ENCODE measurements at places on chromosomes 6 and 20.

DNA sequence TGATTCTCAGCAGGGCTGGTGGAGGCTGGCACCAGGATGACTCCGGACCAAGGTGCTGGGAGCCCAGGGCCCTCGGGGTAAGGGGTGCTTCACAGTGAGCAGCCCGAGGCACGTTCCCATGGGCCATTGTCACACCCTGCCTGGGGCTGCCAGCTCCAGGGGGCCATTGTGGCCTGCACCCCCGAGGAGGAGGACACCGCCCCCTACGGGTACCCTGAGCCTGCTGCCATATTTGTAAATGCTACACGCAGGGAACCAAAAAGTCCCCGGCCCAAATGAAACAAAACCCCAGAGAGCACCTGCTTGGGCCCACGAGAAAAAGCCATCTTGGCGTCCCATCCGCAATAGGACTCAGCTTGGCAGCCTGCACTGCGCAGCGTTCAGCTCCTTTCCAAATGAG is 64.7 kb upstream of the GATA5 start:
- no peak for DNase-seq

- no peak for DNase-seq
These were observed 5.8 kb upstream of the ZSCAN23 start for GRCh38 chr6:28449056-28449455.

DNA sequence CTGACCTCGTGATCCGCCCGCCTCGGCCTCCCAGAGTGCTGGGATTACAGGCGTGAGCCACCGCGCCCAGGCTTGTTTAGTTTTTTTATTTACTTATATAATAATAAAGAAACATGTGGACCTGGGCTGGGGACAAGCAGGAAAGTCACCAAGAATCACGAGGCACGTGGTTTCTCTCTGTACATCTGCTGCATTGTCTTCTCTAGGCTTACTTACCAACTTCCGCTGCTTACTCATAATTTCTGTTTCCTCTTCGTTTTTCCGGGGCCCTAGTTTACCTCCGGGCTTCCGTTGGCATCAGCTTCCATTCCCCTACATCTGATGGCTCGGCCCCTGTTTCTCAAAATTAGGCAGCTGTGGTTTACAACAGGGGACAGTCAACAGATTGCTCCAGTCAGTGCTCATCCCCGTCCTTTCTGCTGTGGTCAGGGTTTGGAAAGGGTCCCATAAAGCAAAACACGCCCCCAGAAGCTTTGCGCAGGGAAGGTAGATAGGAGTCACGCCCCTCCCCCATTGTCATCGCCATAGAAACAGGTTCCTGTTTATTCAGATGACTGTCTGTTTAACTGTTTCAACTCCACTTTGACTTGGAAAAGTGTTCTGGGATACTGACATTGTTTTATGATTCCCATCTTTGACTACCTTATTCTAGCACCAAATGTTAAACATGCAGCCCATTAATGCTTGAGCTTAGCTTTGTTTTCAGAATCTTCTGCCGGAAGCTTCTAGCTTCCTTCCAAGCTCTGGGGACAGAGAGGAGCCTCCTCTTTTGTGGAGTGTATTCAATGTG is 31.9 kb upstream of the TXLNB start:
- peak; percentile 78 for DNase-seq

DNA sequence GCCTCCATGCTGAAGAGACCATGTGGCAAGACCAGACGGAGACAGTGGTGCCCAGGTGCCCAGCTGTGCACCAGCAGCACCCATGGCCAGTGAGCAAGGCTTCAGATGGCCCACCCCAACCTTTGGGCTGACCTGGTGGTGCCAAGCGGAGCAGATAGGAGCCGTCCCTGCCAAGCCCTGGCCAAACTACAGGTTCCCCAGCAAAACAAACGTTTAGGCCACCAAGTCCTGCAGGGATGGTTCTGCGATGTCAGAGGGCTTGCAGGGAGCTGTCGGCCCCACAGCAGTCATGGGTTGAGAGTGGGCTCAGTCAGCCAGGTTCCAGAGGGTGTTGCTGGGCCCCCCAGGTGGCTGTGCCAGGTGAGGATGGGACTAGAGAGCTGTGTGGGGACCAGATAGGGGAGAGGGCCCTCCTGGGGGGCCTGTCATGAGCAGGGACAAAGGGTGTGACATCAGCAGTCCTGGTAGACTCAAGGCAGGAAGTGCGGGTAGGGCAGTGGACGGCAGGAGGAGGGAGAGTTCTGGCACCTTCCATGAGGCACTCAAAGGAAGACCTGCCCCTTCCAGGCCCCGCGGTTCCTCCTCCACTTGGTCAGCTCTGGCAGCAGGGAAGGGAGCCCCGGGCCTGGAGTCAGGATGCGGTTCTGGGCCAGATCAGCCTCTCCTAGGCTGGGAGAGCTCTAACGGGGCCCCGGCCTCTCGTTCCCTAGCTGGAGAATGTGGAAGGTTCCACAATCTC is 342.4 kb downstream of the ZFAND3 start:
- no peak for DNase-seq

DNA sequence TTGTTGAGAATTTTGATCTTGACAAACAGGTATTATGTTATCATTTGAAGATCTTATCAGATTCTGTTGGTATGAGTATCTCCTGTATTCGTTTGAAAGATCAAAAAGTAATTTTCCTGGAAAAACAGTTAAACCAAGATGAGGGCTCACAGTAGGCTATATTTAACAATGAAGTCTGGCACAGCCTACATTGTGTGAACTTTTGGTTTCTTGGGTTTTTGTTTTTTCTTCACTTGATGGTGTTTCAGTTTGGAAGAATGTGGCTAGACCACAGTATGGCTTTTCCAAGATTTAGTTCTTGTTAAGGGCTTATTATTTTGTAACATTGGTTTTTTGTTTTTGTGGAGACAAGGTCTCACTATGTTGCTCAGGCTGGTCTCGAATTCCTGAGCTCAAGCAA is 306.4 kb downstream of the CDKAL1 start:
- DNase-seq = no peak

GRCh38 chr6:99353126-99353525 is 3.7 kb upstream of the FAXC start:
- no peak for DNase-seq

- no peak for DNase-seq
These were observed 53.1 kb upstream of the TMEM170B start for GRCh38 chr6:11484441-11484840.

- DNase-seq = no peak
These were observed 61.3 kb upstream of the FERMT1 start for GRCh38 chr20:6184086-6184485.

GRCh38 chr20:19888269-19888671 is 128.9 kb upstream of the NAA20 start:
- peak; percentile 57 for DNase-seq

DNA sequence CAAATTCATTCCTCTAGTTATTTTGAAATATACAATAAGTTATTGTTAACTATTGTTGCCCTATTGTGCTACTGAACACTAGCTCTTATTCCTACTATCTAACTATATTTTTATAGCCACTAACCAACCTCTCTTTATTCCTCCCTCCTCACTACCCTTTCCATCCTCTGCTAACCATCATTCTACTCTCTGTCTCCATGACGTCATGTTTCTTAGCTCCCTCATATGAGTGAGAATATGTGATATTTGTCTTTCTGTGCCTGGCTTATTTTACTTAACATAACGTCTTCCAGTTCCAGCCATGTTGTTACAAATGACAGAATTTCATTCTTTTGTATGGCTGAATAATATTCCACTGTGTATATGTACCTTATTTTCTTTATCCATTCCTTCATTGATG is 95.3 kb downstream of the ATXN1 start:
- no peak for DNase-seq

DNA sequence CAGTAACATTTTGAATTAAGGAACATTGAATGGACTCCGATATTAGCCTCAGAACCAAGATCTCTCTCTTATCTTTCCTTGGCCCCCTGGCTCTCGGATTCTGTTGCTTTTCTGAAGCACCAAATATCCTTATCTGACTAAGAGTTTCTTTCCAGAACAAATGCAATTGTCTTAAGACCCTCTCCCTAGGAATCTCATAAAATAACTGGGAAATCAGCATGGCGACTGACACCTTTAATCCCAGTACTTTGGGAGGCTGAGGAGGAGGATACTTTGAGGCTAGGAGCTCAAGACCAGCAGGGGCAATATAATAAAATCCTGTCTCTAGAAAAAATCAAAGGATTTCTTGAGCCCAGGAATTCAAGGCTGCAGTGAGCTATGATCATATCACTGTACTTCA is 984.5 kb downstream of the HACE1 start:
- DNase-seq = no peak

DNA sequence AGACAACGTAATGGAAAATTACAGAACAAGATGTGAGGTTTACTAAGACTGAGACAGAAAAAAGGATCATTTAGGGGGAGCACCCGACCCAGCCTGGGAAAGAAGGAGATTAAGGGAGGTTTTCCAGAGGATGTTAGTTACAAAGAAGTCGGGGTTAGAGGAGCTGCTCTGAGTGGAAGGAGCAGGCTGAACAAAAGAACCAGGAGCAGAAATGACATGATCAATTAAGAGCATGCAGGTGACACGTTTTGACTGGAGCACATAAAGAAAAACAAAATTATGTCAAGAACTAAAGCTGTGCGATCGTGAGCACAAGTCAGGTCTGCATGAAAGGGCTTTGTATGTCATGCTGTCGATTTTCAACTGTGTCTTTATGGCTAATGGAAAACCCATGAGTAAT is 417.3 kb upstream of the MARCKS start:
- no peak for DNase-seq

- no peak for DNase-seq
These were observed 128.6 kb upstream of the BACH2 start for GRCh38 chr6:90425161-90425641.

- no peak for DNase-seq
These were observed 64.8 kb downstream of the SLC2A10 start for GRCh38 chr20:46774236-46774635.

DNA sequence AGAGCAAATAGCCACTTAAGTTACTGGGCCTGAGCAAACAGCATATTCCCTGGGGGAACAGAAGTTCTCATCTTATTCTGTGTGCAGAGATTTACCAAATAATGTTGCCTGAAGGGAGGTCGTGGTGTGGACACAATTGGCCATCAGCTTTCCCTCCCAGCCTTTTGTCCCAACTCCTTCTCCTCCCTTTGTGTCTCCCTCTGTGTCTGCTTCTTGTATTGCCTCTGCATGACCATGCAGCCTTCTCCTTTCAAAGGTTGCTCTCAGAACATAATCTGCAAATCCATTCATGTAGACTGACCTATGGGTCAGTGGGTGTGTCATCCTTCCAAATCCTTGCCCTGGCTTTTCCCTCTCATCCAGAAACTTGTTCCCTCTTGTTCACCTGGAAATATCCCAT is 150.3 kb upstream of the INSM1 start:
- no peak for DNase-seq

- DNase-seq = no peak
These were observed 159.2 kb downstream of the UBE3D start for GRCh38 chr6:82906489-82906888.

DNA sequence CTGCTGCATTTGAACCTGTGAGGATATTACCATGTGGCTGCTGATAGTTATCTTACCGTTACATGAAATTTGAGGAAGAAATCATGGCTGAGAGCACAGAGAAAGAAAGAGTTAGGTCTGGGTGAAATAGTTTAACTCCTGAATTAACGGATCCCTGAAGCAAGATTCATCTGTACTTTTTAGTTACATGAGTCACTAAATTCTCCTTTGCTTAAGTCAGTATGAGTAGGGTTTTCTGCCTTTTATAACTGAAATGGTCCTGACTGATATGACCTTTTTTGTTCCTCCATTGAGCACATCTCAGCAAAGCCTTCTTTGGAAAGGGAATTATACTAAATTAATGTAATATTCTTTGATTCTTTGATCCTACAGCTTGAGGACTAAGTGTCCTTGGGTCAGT is 333.3 kb upstream of the ZFP64 start:
- no peak for DNase-seq

- DNase-seq = no peak
These were observed 302.2 kb upstream of the EPHA7 start for GRCh38 chr6:93721386-93722048.

DNA sequence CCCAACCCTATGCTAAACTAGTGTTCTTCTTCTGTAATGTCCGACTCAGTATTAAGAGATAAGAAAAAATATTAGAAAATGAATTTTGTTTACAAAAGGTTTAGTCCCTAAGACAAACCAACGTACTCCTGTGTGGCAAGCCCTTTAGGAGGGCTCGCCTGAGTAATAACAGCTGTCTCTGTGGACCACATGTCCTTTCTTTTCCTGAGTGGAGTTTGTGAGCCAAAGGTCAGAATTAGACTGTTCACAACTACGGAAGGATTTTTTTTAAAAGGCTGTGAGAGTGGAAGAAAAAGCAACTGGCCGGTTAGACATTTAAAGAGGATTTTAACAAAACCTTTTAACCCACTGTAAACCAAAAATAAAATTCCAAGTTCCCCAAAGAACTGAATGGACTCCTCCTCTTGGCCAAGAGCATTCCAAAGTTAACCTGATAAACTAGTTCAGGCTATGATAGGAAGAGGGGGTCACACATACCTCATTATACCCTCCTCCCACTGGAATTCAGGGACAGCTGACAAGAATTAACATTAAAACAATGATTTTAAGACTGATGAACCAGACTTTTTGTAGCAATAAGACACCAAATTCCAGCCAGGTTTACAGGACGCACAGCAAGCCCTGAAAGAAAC is 43.5 kb downstream of the FAM184A start:
- no peak for DNase-seq

DNA sequence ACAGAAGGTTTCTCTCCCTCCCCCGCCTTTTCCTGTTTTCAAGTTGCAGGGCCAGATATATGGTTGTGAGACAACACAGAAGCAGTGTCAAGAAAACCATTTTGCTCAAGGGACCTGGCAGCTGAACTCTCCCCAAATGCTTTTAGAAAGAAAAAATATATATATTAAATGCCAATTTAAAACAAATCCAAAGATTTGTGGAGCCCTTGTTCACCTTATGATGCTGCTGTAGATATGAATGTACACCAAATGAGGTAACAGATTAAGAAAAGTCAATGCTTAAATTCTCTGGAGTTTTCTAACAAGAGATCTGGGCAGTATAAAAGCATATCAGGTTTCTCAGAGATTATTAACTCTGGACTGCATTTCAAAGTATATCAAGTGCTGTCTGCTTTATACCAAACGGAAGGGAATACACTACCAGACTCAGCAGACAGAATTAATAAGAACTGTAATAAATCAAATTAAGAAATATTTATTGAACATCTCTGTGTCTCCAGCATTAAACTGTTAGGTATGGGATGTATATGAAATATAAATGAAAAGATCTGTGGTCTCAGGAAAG is 357.5 kb downstream of the HDGFL1 start:
- DNase-seq = no peak

DNA sequence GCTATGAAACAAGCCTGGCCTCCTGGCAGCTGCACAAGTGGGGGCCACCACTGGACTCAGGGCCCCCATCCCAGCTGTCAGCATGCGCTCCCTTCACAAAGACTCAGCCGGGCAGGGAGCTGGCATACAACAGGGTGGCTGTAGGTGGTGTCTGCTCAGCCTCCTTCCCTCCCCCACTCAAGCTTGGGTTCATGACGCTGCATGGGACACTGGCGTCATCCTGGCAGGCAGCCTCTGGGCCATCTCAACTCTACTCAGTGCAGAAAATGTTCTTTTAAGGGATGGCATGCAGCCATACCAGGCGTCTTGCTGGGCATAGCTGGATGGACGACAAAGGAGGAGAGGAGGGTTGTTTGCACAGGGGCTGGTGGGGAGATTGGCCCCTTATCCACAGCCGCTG is 30.5 kb downstream of the SAYSD1 start:
- DNase-seq = no peak

- no peak for DNase-seq
These were observed 23.8 kb upstream of the TLDC2 start for GRCh38 chr20:36852187-36852586.

GRCh38 chr6:149840345-149841075 is 23.6 kb downstream of the LRP11 start:
- DNase-seq = peak; percentile 53

Data from right forelimb (tissue), 1 donor.